ENCODE measurements at places on chromosomes 5 and 9. TPM values are rescaled to one million over a fixed set of nuclear protein-coding genes. Genes with fewer than 3 reads are reported as not detected.

DNA sequence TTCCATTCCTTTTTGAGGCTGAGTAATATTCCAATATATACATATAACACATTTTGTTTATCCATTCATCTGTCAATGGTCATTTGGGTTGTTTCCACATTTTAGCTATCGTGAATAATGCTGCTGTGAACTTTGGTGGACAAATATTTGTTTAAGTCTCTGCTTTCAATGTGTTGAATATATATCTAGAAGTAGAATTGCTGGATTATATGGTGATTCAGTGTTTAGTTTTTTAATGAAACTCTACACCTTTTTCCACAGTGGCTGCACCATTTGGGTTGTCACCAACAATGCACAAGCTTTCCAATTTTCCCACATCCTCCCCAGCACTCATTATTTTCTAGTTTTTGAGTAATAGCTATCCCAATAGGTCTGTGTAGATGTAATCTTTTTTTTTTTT lies 69.5 kb downstream of the ACTBL2 start:
- no peaks in the 10 kb centered on the region for H3K27me3 ChIP-seq
- no peak overlapping the region for H3K27ac ChIP-seq
- peaks cover 21% of the 10 kb centered on the region for H3K4me1 ChIP-seq
- no peak overlapping the region for H3K4me3 ChIP-seq

The CDKN2B gene
- 9.9 TPM for total RNA-seq

The DNLZ gene
- total RNA-seq: 29.5 TPM

- no peaks in the 10 kb centered on the region for H3K27me3 ChIP-seq
- no peak for DNase-seq
- no peak overlapping the region for H3K27ac ChIP-seq
- H3K36me3 ChIP-seq: peaks cover 31% of the 10 kb centered on the region
Observed at GRCh38 chr9:132260846-132261245, 93.9 kb downstream of the SETX start.

The IFNE gene
- total RNA-seq: not detected
